ENCODE measurements at places on chromosomes 4 and X. TPM values are rescaled to one million over a fixed set of nuclear protein-coding genes. Genes with fewer than 3 reads are reported as not detected.
A peak's percentile ranks its signal among the peaks of the same experiment; 100 is the strongest.

The PPP4R3C gene
- not detected for total RNA-seq

DNA sequence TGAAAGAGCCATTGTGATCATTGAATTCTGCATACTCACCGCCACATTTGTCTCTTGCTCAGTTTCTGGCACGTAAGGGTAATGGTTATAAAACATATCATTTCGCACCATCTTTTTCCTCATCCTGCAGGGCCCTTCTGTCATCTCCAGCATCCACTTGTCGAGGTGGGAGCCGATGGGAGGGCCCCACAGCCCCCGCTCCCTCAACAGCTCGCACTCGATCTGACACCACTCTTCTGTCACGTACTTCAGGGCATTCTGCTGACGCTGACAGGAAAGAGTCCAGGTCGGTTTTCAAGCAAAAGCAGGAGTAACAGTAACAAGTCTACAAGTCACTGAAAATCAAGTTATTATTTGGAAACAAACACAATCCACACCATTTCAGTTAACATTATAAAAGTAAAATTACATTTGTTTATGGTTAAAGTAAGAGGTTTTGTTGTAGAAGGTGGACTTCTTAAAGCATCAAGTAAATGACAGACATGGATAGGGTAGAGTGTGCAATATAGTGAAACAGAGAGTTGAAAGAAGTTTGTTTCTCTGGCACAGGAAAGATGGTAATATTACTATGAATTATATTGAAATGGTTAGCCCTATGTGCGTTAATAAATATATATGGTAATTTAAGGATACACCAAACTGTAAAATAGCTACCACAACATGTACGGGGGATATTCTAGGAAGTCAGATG, 150.6 kb downstream of the CDS1 start:
- no peak for DNase-seq
- H3K36me3 ChIP-seq = no peaks in the 10 kb centered on the region
- no peak overlapping the region for H3K4me3 ChIP-seq
- H3K4me1 ChIP-seq = no peaks in the 10 kb centered on the region
- no peak overlapping the region for H3K27ac ChIP-seq
- H3K27me3 ChIP-seq = no peaks in the 10 kb centered on the region

- peak; percentile 12 for DNase-seq
- H3K36me3 ChIP-seq = no peaks in the 10 kb centered on the region
- H3K27ac ChIP-seq = no peak overlapping the region
- peaks cover 15% of the 10 kb centered on the region for H3K4me1 ChIP-seq
- H3K27me3 ChIP-seq = no peaks in the 10 kb centered on the region
Observed at GRCh38 chrX:18890724-18891547, 93.0 kb downstream of the PHKA2 start.

The LDB2 gene
- total RNA-seq = 1.4 TPM

The CT45A2 gene
- total RNA-seq = not detected

- no peak overlapping the region for H3K27ac ChIP-seq
- H3K27me3 ChIP-seq = peaks cover 11% of the 10 kb centered on the region
- no peak overlapping the region for H3K4me3 ChIP-seq
- peaks cover 8% of the 10 kb centered on the region for H3K4me1 ChIP-seq
- DNase-seq = no peak
- H3K36me3 ChIP-seq = no peaks in the 10 kb centered on the region
Observed at GRCh38 chr4:76546759-76547742, 112.0 kb downstream of the SHROOM3 start.

DNA sequence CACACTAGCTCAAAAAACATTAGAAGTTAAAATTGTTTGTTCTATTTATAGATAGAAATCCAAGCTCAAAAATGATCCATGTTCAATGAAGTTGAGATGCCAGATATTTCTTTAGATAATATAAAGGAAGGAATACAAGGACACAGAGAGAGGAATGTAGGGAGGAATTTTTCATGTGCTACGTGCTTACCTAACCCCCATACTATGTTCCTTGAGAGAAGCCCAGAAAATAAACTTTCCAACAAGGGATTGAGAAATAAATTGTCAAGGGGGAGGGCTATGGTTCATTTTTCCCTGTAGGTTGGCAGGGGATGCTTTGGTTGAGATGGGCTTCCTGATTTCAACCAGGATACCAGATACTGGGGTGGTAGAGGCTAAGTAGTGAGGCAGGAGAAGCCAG, 15.6 kb upstream of the ADH5 start:
- H3K4me3 ChIP-seq = no peak overlapping the region
- no peaks in the 10 kb centered on the region for H3K4me1 ChIP-seq
- H3K27ac ChIP-seq = no peak overlapping the region
- no peak for DNase-seq
- H3K27me3 ChIP-seq = no peaks in the 10 kb centered on the region
- H3K36me3 ChIP-seq = no peaks in the 10 kb centered on the region

GRCh38 chr4:167020410-167020809, 213.9 kb downstream of the SPOCK3 start:
- H3K4me3 ChIP-seq = no peak overlapping the region
- H3K4me1 ChIP-seq = no peaks in the 10 kb centered on the region
- no peak for DNase-seq
- H3K36me3 ChIP-seq = no peaks in the 10 kb centered on the region
- no peaks in the 10 kb centered on the region for H3K27me3 ChIP-seq

DNA sequence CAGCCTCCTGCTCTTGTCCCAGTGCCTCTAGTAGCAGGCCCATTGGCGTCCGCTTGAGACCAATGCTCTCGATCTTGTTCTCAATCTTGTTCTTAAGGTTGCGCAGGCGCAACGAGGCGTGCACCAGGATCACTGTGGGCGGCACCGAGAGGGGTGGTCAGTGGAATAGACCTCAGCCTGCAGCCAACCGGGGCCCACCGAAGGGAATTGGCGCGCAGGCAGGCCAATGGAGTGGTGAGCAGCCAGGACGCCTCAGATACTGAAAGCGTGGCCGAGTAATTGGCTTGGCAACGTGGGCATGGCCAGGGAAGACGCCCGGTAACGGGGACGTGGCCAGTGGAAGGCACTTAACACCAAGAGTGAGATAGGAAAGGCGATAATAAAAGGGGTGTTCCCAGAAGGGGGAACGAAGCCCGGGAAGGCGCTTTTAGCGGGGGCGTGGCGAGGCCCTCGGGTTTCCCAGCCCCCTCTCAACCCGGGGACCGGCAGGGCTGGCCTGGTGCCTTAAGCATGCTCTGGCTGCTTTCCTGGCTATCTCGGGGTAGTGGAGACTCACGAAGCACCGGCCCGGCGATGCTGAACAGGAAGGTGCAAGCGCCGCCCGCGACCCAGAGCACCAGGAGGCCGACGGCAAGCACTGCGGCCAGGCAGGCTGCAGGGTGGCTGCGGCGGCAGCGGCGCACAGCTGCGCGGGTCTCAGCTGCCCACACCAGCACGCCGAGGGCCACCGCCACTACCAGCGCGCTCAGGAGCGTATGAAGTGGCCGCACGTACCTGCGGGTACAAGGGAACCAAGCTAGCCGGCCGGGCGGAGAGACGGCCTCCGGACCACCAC, 1.7 kb downstream of the PRAF2 start:
- peaks cover 11% of the 10 kb centered on the region for H3K4me1 ChIP-seq
- no peaks in the 10 kb centered on the region for H3K27me3 ChIP-seq
- DNase-seq = no peak
- peak overlapping the region; percentile 86 for H3K4me3 ChIP-seq
- no peaks in the 10 kb centered on the region for H3K36me3 ChIP-seq

The POLA1 gene
- total RNA-seq = 54.3 TPM

DNA sequence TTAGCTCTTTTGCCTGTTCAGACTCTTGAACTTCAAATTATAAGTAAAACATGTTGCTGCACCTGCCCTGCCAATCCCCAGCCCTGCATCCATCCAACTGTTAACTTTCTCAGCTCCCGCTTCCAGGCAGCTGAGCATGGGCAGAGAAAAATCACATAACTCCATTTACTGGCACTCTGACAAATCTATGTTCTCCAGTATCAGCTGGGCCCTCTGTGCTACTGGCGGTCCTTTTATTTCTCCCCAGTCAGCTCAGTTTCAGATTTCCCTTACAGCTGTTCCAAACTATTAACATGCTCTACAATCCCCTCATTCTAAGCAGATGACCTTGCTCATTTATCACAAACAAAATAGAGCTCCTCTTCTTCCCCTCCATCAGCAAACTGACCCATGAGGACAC, 240.4 kb upstream of the TET2 start:
- no peaks in the 10 kb centered on the region for H3K27me3 ChIP-seq
- no peak overlapping the region for H3K4me3 ChIP-seq
- H3K36me3 ChIP-seq = no peaks in the 10 kb centered on the region

- H3K4me1 ChIP-seq = no peaks in the 10 kb centered on the region
- H3K4me3 ChIP-seq = no peak overlapping the region
- no peak overlapping the region for H3K27ac ChIP-seq
- H3K36me3 ChIP-seq = no peaks in the 10 kb centered on the region
Observed at GRCh38 chr4:53481586-53481985, 104.1 kb downstream of the FIP1L1 start.

GRCh38 chr4:72900952-72901351, 168.6 kb downstream of the COX18 start:
- no peaks in the 10 kb centered on the region for H3K27me3 ChIP-seq
- H3K36me3 ChIP-seq = no peaks in the 10 kb centered on the region
- no peak overlapping the region for H3K4me3 ChIP-seq
- no peak for DNase-seq

The H2BW2 gene
- total RNA-seq = not detected

DNA sequence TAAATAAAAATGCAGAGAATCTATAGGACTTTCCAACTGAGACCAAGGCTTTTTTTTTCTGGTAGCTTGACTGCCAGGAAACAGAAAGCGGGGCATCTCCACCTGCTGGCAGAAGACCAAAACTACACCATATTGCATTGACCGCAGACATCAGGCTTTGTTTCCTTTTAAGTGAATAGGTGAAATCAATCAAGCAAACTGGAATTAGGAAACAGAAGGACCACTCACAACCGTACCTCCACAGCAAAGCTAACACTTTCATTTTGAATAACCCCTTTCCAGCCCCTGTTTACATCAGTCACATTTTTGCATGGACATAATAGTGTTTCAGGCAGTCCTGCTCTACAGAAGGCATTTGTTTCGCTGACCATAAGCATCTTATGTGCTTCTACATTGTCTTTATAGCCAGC, 218.2 kb downstream of the IDS start:
- no peak overlapping the region for H3K27ac ChIP-seq
- H3K27me3 ChIP-seq = peaks cover 21% of the 10 kb centered on the region
- H3K36me3 ChIP-seq = no peaks in the 10 kb centered on the region
- no peak overlapping the region for H3K4me3 ChIP-seq
- peak; percentile 64 for DNase-seq

DNA sequence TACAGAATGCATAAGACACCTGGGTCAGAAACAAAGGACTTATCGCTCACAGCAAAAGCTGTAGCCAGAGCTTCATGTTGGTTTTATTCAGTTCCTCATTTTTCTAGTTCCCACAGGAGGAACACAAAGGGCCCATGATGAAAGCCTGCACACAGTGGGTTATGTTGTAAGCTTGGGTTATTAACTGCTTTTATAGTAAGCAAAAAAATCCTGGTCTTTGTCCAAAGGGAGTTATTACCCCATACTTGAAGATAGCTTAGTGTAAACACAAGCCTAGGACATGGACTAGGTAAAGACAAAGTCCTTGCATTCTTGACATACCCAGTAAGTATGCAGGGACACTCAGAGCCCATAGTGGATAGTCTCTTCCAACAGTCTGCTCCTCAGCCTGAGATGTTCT, 11.7 kb downstream of the BBS12 start:
- H3K36me3 ChIP-seq = peaks cover 8% of the 10 kb centered on the region
- no peak for DNase-seq
- H3K27ac ChIP-seq = no peak overlapping the region
- peaks cover 13% of the 10 kb centered on the region for H3K4me1 ChIP-seq
- no peak overlapping the region for H3K4me3 ChIP-seq

DNA sequence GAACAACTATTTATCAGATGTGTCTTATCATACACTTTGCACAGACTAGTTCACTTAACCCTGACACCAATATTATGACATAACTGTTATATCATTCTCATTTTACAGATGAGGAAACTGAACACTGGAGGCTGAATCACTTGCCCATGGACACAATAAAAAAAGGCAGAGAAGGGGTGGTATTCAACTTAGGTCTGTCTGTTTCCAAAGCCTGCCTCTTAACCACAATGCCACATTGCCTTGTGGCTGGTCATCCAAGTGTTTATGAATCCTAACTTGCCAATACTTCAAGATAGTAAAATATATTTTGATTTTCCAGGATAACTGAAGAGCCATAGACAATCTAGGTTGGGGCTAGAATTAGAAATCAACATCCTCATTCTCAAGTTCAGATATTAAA, 327.8 kb downstream of the NR3C2 start:
- H3K4me1 ChIP-seq = no peaks in the 10 kb centered on the region
- H3K36me3 ChIP-seq = no peaks in the 10 kb centered on the region
- H3K27ac ChIP-seq = no peak overlapping the region
- peaks cover 7% of the 10 kb centered on the region for H3K27me3 ChIP-seq

The LRP2BP gene
- 0.45 TPM for total RNA-seq

The PHKA2 gene
- total RNA-seq = 19.1 TPM

The LINC00632 gene
- total RNA-seq = not detected

DNA sequence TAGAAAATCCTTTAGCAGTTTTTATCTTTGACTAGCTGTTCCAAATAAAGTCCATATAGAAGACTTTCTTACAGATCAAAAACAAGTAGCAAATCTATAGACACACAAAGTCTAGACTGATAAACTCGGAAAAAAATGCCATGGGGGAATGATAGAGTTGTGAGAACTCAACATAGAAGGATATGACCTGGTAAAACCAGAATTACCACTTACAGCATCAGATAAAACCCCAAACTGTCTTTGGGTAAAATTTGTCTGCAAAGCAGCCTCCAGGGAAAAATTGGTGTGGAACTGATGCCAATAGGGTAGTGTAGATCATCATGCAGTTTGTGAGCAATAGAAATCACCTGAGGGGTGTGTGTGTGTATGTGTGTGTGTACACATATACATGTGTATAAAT, 579.1 kb downstream of the SPOCK3 start:
- no peak overlapping the region for H3K4me3 ChIP-seq
- no peaks in the 10 kb centered on the region for H3K27me3 ChIP-seq
- H3K36me3 ChIP-seq = no peaks in the 10 kb centered on the region
- no peaks in the 10 kb centered on the region for H3K4me1 ChIP-seq
- H3K27ac ChIP-seq = no peak overlapping the region

The TRIM61 gene
- 4.6 TPM for total RNA-seq

DNA sequence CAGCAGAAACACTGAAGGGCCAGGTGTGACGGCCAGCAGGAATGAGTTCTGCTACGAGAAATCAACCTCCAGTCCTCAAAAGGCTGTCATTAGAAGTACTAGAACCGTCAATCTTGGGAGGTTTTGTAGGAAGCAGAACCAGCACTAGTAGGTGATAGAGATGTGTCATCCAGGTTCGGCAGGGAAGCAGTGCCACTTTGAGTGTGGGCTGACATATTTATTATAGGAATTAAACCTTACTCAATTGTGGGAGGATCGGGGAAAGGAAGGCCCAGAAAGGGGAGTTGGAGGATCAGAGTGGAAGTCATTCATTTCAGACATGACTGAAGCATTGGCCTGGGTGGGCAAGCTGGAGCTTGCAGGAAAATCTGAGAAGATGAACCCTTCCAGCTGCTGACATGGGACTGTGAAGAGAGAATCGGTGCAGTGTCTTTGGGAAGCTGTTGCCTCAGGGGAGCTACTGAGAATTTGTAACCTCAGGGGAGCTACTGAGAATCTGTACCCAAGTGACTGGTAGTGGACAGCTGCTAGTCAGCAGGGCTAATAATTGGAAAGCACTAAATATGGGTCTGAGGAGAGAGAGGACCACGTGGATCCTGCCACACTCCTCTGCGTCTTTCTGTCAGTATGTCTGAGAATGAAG, 177.4 kb downstream of the SPRY1 start:
- no peak for DNase-seq
- H3K36me3 ChIP-seq = no peaks in the 10 kb centered on the region
- no peaks in the 10 kb centered on the region for H3K27me3 ChIP-seq
- H3K4me3 ChIP-seq = no peak overlapping the region
- H3K27ac ChIP-seq = no peak overlapping the region
